ENCODE measurements at places on chromosomes 1 and 21.

- peak; percentile 74 for DNase-seq
Measured at GRCh38 chr1:1021010-1021919, 1.3 kb downstream of the AGRN start.

DNA sequence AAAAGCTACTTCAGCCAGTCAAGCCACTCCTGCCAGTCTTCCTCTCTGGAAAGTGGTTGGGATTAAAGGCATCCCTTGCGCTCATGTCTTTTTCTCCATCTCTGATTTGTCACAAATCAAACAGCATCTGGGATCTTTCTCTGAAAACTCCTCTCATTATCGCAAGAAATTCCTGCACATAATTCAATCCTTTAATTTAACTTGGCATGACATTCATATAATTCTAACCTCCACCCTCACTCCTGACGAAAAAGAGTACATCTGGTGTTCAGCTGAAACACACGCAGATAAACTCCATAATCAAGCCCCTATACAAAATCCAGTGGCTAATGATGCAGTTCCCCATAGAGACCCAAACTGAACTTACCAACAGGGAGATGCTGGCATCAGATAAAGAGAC, 19.4 kb upstream of the SLC2A5 start:
- DNase-seq, result no peak

- no peak for DNase-seq
Measured at GRCh38 chr1:224432672-224433040, 1.9 kb downstream of the WDR26 start.

GRCh38 chr1:162701286-162701685, 69.0 kb downstream of the DDR2 start:
- DNase-seq, result no peak

DNA sequence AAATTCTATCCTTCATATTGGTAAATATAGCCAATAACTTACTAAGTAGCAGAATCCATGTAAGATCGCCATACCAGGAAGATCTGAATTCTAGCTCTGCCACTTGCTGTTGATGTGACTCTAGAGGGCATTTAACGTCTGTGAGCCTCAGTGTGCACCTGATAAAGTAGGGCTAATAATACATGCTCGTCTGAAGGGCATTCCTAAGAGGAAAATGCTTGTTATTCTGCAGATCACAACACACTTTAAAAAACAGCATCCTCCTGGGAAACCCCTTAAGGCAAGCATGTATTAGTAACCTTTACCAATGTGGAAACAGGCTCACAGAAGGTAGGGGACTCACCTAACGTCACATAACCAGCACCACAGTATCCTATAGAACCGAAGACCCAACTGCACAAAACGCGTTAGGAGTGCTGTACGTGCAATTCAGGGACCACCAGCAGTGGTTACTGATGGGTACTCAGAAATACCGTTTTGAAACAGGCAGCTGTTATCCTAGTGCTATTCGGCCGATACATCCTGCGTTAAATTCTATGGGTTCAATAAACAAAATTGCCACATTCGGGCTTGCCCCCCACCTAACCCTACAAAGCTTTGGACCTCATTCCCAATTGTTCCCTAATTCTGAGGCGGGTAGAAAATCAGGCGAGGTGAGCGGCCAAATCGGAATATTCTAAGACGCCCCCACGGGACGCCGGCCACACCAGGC, 758 bp downstream of the DEPDC1 start:
- DNase-seq, result no peak

GRCh38 chr1:70945251-70945650, 102.4 kb downstream of the PTGER3 start:
- no peak for DNase-seq

DNA sequence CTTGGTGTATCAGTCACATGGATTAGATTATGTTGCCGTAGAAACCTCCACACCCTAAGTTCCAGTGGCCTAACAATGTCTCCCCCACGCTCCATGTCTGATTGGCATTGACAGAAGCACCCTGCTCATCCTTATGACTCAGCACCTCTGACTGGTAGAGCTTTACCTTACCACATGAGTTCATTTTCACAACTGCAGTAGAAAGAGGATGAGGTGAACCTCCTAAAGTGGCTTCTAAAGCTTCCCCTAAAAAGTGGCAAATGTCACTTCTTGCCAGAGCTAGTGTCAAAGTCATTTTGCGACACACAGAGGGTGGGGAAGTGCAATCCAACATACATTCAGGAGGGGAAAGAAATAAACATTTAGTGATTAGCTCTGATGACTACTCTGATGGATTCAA, 30.6 kb upstream of the LYPD8 start:
- no peak for DNase-seq

- DNase-seq, result no peak
Measured at GRCh38 chr1:204443260-204443619, 31.6 kb upstream of the PPP1R15B start.

GRCh38 chr1:232046451-232047306, 420.1 kb downstream of the DISC1 start:
- DNase-seq, result no peak

DNA sequence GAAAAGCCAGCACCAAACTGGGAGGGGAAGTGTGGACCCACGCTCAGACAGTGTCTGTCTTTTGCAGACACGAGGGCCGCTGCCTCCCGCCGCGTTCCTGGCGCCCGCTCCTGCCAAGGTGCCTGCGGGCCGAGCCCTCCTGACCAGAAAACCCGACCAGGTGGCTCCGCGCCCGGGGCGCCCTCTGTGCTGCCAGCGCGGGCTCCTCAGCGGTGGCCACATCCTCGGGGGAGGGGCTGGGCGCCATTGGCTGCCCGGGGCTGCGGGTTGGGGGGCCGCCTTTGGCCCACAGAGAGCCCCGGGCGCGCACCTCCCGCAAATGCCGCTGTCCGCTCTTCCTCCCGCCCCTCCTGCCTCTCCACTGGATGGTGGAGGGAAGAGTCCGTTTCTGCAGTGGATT, 22.4 kb upstream of the TRNAU1AP start:
- no peak for DNase-seq

- no peak for DNase-seq
Measured at GRCh38 chr1:86273066-86273465, 116.5 kb upstream of the COL24A1 start.

- DNase-seq, result no peak
Measured at GRCh38 chr1:111738133-111738435, 1.1 kb downstream of the INKA2 start.

Measured in spinal cord (tissue), 10 donors.